HCT116 (cell line): ENCODE measurements at places on chromosomes 5 and 9.
A peak's percentile ranks its signal among the peaks of the same experiment; 100 is the strongest.

GRCh38 chr5:14016549-14016948 lies 72.1 kb upstream of the DNAH5 start:
- DNase-seq: no peak

GRCh38 chr5:147267082-147267832 lies 32.4 kb downstream of the STK32A start:
- DNase-seq: no peak

DNA sequence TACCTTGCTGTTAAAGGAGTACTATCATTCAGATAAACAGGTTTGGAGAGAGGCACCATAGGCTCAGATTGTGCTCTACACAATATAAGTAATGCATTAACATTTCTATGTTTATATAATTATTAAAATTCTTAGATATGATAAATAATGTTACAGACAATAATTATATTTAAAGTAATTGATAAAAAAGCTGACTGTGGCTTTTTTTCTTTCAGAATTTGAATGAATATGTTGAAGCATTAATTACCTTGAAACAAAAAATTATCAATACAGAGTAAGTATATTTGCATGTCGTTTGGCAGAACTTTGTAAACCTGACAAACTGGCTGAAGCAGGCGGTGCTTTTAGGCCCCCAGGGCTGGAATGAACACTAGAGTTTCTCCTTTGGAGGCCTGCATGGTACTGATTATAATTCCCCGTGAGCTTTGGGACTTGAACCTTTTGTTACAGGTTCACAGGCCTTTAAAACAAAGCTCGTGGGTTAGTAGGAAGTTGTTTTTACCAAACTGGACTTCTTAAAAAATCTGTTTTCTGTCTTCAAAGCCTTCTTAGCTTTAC lies 13.8 kb downstream of the ICE1 start:
- no peak for DNase-seq

DNA sequence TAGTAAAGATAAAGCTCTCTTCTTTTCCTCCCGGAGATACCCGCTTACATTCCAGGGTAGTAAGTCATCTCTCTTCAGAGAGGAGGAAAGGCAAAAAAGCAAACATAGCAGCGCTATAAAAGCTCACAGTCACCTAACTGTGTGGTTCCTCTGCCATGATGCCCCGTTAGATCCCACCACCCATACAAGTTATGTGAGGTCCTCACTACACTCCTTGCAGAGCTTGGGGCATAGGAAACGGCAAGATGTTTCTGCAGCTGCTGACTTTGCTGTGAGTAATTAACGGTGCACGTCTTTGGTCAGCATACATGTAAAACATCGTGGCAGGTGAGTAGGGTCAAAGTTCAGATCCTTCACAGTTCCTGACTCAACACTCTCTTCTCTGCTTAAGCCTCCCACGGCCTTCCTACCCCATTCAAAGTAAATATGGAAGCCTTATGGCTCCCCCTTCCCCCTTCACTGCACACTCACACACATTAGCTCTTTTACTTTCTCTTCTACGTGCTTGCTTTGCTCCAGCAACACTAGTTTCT lies 218.9 kb downstream of the DIRAS2 start:
- no peak for DNase-seq

GRCh38 chr5:74226716-74227485 lies 413.6 kb downstream of the ENC1 start:
- no peak for DNase-seq

DNA sequence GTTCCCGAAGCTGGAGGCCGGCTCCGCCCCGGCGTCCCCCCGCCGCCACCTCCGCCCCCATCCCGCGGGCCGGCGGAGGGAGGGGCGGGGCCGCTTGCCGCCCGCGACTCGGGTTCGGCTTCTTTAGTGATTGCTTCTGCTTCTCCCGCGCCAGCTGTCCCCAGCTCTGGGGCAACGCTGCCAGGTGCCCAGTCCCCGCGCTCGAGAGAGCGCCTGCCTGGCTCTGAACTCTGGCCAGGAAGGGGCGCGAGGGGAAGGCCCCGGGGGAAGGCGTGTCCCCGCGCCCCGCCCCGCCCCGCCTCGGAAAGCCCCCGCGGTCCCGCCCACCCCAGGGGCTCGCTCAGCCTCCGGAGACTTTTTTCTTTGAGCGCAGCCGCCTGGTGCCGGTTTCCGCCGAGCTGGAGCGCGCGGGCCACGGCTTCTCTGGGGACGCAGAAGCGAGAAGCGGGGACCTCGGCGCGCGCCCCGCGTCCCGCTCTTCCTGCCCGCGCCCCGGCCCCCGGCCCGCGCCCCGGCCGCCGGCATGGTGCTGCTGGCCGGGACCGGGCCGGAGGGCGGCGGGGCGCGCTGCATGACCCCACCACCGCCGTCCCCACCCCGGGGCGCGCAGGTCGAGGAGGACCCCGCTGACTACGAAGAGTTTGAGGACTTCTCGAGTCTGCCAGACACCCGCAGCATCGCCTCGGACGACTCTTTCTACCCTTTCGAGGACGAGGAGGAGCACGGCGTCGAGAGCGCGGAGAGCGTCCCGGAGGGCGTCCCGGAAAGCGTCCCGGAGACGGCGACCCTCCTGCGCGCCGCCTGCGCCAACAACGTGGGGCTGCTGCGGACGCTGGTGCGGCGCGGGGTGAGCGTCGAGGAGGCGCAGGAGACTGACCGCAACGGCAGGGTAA lies at the start of gene ANKRD33B:
Gene ANKRD33B, plus strand, starts transcription at position 126 of the 893 bp plus-strand sequence. Its CDS starts 398 bp downstream, at position 524.
- no peak for DNase-seq

GRCh38 chr9:125337236-125337635 lies 75.6 kb downstream of the GAPVD1 start:
- no peak for DNase-seq

DNA sequence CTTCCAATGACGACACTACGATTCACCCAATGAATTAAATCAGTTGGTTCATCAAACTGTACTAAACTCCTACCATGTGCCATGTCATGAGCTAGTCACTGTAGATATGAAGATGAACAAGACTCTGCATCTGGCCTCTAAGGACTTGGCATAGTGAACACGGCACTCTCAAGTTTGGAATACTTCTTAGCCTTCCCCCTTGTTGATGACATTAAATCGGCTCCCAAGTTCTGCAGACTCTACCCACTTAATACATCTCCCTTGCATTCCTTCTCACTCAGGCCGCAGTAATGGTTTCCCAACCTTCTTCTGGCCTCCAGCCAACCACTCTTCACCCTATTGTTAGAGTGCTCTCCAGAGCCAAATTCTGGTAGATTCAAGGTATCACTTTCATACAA lies 184.7 kb downstream of the MAPKAP1 start:
- no peak for DNase-seq

GRCh38 chr9:35903049-35903448 lies 3.0 kb upstream of the HRCT1 start:
- peak; percentile 48 for DNase-seq

GRCh38 chr5:57069115-57069835 lies 104.6 kb upstream of the GPBP1 start:
- no peak for DNase-seq

GRCh38 chr9:85510830-85511504 lies 230.8 kb downstream of the AGTPBP1 start:
- no peak for DNase-seq

DNA sequence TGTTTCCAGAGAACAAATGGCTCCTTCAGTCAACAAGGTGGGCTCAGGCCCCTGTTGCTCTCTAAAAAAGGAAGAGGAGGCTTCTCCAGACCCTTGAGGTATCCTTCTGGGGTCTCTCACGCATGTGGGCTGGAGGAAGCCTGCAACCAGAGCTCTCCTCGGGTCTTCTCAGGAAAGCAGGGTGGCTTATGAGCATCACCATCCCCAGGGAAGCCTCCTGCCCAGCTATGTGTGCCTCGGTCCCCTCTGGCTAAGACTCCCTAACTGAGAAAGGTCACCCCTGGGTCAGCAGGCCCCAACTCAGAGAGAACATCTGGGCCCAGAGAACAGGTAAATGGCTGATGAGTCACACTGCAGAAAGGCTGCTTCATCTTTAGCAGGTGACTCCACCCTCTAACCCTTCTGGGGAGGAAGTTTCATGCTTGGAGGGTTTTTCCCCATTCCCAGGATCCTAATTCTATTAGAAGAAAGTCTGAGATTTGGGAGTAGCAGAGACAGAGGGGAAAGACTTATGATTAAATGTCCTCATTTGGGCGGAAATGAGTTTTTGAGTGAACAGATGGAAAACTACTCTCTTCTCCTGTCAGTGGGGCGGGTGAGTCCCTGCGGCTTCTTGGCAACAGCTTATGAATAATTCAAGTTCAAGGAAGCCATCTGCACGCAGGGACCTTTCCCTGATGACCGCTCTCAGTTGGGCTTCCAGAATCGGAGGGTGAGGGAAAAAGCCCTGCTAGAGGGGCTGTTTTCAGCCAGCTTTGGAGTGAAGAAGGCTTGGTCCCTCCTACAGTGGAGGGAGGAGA lies 41.9 kb downstream of the TGFBI start:
- no peak for DNase-seq

- DNase-seq: no peak
These were observed 8.5 kb downstream of the CDH12 start for GRCh38 chr5:22844636-22845035.

DNA sequence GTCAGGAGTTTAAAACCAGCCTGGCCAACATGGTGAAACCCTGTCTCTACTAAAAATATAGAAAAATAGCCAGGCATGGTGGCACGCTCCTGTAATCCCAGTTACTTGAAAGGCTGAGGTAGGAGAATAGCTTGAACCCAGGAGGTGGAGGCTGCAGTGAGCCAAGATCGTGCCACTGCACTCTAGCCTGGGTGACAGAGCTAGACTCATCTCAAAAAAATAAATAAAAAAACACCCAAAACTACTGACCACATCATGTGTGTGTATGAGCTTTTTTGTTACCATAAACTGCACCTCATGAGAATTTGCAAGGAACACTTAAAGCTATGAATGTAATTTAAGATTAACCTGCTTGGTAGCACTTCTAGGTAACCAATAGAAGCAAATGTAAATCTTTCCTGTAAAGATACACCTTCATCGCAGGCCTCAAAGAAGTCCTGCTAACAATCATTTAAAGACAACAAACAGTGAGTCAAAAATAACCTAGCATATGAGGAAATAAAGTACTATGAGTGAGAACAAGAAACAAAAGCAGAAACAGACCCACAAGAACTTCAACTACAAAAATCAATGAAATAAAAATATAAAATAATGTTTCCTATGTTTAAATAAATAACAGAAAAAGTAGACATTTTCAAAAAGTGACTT lies 13.0 kb downstream of the SLC38A9 start:
- no peak for DNase-seq

- DNase-seq: no peak
These were observed 91.4 kb downstream of the LIFR start for GRCh38 chr5:38465061-38465460.

DNA sequence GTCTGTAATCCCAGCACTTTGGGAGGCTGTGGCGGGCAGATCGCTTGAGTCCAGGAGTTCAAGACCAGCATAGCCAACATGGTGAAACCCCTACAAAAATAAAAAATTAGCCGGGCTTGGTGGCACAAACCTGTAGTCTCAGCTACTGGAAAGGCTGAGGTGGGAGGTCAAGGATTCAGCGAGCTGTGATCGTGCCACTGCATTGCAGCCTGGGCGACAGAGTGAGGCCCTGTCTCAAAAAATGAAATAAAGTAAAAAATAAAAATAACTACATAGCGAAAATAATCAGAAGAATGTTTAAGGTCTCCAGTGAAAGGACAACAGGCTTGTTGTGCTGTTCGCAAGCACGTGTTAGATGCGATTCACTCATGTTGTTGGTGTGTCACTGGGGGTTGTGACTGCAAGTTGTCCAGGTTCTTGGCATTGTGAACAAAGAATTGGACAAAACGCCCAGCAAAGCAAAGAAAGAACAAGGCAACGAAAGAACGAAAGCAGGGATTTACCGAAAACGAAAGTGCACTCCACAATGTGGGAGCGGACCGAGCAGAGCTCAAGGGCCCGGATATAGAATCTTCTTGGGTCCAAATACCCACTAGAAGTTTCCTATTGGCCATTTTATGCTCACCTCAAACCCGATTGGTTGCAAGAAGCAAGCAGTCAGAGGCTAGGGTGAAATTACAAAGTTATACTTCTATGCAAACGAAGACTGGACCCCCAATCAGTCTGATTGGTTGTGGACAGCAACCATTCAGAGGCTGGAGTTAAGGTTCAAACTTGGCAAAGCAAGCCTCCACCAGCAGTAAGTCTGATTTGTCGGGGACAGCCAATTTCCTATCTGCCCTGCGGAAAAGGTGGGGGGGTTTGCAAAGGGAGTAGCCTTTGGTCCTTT lies 844 bp upstream of the MCCC2 start:
- no peak for DNase-seq

DNA sequence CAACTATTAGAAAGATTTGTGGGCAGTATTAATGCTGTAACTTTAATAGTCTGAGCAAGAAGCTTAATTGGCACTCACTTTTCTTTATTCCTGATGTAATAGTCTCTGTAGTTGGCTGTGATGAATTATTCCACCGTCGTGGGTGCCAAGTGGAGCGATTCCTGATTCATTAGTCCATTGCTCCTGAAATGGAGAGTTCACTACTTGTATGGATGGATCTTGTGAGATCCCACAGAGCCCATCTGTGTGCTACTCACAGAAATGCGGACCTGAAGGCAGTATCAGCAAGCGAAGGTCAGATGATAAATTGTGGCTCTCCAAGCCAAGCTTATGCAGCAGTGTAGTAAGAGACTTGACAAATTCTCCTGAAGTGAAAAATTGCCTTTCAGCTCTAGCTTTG lies 212.2 kb downstream of the CHSY3 start:
- DNase-seq: no peak

- no peak for DNase-seq
These were observed 305.1 kb upstream of the RGMB start for GRCh38 chr5:98468188-98468869.

- no peak for DNase-seq
These were observed 103.3 kb downstream of the ESM1 start for GRCh38 chr5:54882101-54882500.

DNA sequence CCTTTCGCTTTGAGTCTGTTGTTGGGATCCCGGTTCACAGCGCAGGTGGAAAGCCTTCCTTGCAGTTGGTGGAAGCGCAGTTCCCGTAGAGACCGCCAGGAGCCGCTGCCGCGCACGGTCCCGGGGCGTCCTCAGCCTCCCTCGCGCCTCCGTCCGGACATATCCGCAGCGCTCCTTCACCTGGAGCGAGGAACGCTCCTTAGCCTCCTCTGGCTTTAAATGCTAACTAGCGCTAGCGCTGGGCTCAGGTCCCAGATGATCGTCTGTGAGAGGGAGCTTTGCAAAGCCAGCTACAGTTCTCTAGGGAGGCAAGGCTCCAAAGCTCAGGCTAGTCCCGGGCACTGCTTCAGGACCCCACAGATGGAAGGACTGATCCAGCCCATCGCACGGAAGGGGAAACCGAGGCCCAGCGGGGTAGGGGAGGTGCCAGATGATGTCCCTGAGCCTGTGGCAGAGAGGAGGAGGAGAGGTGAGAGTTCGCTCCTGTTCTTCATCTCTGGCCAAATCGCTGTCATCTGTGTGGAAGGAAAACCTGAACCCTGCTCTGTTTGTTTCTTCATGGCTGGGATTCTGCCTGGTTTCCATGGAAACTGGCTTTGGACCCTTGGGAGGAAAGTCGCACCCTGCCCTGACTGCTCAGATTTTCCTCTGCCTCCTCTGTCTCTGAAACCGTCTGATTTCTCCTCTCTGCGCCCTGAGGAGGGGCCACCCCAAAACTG lies 31.4 kb downstream of the COL15A1 start:
- peak; percentile 61 for DNase-seq

GRCh38 chr9:108057421-108058134 lies 568.0 kb upstream of the KLF4 start:
- DNase-seq: no peak

GRCh38 chr9:1490341-1491232 lies 440.4 kb downstream of the DMRT2 start:
- DNase-seq: no peak

GRCh38 chr9:79687131-79687447 lies 115.3 kb downstream of the TLE4 start:
- no peak for DNase-seq

- no peak for DNase-seq
These were observed 18.1 kb upstream of the RPL26L1 start for GRCh38 chr5:172941067-172941516.
